Omental fat pad (tissue), 4 donors: ENCODE measurements at places on chromosomes 7 and 10.

GRCh38 chr10:62721687-62722086 lies 82.8 kb upstream of the ADO start:
- no peak for DNase-seq

DNA sequence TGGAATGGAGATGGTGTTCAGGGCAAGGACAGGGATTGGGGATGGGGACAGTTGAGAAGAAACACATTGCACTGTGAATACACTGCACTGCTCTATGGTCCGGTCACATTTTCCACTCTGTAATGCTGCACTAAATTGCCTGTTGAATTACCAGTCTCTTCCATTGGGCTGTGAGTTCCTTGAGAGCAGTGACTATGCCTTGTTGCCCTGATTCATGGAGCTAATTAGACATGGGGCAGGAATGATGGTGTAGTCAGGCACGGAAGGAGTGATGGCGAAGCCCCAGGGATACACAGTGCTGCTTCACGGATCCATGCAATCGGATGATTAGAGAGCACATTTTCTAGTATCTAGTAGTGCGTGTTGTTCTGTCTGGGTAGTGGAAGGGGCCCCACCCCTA lies 25.4 kb upstream of the GPAM start:
- DNase-seq = no peak

DNA sequence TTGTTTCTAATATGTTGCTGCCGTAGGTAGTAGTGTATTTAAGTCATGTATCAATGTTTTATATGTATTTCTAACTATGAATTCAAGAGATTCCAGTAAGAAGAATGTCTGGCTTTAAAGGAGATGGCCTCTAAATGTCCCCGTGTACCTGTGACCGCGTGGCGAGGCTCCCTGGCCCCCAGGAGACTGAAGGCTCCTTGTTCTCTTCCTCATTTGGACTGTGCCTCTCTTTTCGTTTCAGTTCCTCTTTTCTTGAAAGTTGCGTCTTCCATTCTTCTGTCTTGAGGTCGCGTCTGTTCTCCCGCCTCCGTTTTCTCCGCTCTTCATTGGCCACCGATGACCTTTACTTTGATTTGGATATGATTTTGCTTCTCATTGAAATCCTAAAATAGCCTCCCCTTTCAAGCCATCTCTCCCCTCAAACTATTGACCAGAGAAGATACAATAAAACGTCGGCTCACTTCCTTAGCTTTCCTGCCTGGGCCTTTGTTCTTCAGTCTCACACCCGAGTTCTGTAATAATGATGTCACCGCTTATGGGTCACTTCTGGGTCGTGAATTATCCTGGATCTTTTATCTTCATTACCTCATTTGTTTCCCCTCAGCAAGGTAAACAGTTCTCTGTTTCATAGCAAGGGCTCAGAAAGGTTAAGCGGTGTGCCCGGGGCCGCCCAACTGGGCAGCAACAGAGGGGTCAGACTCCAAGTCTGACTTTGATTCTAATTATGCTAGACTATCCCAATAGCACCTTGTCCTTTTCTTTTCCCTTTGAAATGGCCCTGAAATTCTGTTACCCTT lies 28.7 kb downstream of the WIPI2 start:
- no peak for DNase-seq

DNA sequence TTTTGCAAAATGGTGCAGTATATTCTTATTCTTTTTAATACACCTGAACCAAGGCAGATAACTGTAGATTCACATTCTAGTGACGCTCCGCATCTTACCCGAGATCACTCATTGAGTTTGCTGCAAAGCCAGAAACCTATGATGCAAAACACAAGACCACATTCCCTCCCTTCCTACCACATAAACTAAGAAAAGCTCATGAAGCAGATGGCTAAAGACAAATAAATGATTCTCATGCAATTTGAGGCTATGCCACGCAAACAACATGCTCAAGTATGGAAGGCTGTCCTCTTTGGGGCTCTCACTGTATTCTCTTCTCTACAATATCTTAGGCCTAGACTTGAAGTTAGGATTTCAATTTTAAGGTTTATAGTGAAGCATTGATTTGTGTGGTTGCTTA lies 95.0 kb upstream of the BMPER start:
- DNase-seq = no peak

GRCh38 chr10:110305767-110306451 lies 1.2 kb upstream of the SMNDC1 start:
- no peak for DNase-seq

- no peak for DNase-seq
Observed at GRCh38 chr7:137942484-137943115, 59.3 kb downstream of the CREB3L2 start.

DNA sequence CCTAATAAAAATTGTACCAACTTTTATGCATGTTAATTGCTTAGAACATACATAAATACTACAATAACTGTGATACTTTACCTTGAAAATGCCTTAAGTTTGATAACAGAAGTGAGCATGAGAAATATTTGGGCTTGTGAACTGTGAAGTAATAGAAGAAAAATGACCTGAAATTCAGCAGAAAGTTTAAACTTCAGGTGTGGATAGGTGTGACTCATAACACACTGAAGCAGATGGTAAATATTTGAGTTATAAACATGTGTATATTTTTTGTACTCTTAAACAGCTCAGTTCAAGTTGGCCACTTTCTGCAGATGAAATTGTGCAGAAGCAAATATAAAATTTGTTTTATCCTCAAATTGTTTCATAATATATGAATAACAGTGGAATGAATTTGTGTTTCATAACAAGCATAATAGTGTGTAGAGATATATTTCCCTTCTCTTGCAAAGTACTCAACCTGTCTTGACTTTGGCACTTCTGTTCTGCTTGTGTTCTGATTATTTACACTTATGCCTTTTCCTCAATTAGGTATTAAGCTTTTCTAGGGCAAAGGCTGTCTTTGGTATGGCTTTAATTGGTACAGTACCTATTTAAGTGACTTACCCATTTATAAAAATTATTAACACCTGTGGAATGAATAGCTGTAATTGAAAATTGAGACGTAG lies 122.4 kb downstream of the PRKG1 start:
- no peak for DNase-seq

- DNase-seq = no peak
Observed at GRCh38 chr7:28533731-28534531, 121.6 kb downstream of the CREB5 start.

GRCh38 chr10:3875842-3876235 lies 90.8 kb upstream of the KLF6 start:
- no peak for DNase-seq

GRCh38 chr10:48767373-48768143 lies 82.9 kb downstream of the WDFY4 start:
- DNase-seq = no peak

GRCh38 chr7:121480566-121481335 lies 84.6 kb upstream of the FAM3C start:
- DNase-seq = no peak

- DNase-seq = no peak
Observed at GRCh38 chr7:150801242-150801945, 825 bp downstream of the TMEM176A start.

- peak; percentile 96 for DNase-seq
Observed at GRCh38 chr7:6446838-6447580, 745 bp downstream of the DAGLB start.

DNA sequence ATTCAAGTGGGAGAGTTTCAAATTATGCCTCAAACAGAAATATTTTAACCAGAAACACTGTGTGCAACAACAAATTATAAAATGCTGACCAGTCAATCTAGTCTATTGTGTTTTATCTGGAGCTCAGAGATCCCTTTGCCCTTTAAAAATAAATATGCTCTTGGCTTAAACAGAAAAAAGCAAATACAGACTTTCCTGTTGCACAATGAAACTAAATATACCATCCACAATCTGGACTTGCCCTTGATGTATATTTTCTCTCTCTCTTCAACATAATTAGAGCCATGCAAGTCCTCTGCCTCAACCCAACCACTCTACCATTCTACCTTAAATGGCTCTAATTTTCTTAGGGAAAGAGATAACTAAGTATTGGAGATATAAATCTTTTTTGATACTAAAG lies 34.9 kb downstream of the ASAH2 start:
- no peak for DNase-seq

- DNase-seq = no peak
Observed at GRCh38 chr7:43377196-43377960, 205.5 kb upstream of the STK17A start.

DNA sequence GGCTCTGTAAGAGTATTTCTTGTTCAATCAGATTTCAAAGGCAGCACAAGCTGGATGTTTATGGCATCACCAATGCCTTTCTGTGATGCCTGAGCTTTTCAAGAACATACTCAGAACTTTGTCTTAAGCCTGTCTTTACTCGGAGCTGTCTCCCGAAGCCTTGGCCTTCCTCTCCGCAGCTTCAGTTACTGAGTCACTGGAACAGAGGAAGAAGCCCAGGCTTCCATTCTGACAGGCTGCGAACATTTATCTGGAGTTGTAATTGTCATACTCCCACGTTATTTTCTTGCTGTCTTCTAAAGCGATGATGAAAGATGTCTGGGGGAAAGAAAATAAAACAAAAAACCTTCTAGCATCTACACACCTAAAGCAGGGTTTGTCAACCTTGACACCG lies 43.9 kb downstream of the GRK5 start:
- no peak for DNase-seq

DNA sequence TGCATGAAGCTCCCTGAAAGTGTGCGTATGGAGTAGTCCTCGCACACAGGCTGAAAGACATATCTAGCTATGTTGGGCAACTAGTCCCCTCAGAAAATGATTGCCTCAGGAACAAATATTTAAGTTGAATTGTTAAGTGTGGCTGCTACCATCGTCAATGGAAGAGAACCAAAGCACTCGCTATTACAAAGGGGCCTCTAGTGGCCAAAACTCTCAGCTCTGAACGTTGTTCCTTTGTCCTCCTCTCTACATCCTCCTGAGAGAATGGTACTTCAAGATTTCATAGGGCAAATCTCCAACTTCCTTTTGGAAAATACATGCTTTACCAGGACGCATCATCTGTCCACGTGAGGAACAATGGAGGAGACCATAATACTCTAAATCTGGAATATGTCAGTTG lies 209.9 kb downstream of the NRG3 start:
- no peak for DNase-seq

- no peak for DNase-seq
Observed at GRCh38 chr7:143406002-143406357, 2.7 kb downstream of the EPHA1 start.

DNA sequence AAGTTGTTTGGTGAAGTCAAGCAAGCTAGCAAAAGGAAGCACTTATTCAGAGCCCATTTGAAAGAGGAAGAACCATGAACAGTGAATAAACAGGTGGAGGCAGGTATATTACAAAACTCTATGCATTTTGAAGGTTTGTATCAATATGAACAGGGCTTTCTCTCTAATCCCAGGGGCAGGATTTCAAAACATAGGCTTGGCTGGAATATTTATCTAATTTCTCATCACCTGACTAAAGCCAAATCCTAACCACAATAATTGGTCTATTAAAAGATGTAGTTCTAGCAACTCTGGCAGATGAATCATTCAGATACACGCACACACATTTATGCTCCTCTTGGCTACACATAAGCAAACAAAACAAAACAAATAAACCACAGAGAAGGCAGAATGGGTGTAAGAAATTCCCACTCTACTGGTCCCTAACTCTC lies 554.4 kb downstream of the INHBA start:
- DNase-seq = no peak

DNA sequence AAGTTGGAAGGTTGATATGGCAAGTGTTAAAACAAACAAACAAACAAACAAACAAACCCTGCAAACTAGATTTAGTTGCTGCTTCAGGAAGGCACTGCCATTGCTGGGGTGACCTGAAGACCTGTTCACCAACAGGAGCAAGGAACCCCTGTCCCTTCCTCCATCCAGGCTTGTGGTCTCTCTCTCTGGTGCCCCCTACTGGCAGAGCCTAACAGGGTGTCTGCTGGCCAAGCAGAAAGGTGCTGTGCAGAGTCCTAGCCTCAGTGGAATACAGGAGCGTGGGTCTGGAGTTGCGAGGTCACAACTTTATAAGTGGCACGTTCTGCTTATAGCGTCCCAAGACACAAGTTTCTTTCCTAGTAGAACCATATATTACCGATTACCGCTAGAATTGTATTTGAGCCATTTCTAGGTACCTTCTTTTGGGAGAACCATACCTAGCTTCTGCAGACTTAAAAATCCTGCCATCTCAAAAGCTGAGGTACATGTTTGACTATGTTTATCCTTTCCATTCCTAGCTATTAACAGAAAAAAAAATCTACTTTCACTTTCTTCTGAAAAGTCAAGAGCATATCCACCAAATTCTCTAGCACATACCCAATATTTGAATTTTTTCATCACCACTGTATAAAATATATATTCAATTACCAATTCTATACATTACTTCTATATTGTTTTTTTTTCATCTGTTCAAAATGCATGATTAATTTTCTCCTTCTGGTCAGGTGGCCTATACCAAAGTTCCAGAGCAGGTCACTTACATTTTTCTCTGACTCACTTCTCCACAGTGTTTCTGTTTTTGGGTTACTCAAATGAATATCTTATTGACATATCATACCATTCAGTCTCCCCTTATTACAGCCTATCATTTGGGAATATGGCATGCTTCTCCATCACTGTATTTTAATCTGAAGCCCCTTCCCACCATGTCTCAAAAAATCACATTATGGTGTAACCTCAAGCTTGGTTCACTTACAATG lies 29.1 kb upstream of the CALD1 start:
- DNase-seq = no peak

DNA sequence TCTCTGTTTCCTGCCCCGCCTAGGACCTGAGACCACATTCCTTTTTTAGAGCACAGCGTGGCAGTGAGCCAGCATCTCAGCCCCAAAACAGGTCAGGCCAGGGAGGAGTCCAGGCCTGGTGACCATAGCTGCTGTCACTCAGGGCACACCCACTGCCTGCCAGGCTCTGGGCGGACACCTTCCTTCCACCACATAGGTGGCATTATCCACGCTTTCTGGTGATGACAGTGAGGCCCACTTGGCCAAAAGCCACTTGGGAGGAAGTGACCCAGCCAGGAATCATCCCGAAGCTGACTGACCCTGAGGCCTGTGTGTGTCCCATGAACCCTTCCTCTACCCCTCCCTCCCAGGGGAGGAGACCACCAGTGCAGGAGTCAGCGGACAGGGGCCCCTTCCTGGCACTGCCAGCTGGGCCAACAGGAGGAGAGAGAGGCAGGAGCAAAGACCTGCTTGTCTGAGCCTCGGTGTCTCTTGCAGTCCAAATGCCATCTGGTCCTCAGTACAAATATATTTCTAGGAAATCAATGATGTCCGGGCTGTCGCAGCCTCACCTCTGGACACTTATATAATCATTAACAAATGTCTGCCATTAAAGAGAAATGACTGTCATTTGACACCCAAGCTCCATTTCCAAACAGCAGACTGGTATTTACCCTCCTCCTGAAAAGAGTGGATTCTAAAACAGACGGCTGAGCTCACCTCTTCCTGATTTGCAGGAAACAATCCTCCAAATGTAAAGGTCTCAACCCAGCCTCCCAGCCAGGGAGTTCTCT lies 63.0 kb downstream of the ABRAXAS2 start:
- DNase-seq = no peak

DNA sequence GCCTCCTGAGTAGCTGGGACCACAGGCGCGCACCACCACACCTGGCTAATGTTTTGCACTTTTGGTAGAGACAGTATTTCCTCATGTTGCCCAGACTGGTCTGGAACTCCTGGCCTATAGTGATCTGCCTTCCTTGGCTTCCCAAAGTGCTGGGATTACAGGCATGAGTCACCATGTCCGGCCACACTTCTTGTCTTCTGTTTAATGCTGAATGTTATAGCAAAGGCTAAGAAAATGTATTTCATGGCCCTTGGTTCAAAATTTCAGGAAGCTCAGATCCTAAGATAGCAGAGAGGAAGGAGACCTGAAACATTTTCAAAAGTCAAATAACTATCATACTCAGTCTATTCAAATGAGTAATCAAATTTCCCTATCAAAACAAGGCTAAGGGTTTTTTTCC lies 229.6 kb downstream of the BAMBI start:
- DNase-seq = no peak

GRCh38 chr10:131852823-131853609 lies 47.8 kb upstream of the PPP2R2D start:
- DNase-seq = no peak
